OCI-M1 (cell line): ENCODE measurements at places on chromosomes 3 and 15.

DNA sequence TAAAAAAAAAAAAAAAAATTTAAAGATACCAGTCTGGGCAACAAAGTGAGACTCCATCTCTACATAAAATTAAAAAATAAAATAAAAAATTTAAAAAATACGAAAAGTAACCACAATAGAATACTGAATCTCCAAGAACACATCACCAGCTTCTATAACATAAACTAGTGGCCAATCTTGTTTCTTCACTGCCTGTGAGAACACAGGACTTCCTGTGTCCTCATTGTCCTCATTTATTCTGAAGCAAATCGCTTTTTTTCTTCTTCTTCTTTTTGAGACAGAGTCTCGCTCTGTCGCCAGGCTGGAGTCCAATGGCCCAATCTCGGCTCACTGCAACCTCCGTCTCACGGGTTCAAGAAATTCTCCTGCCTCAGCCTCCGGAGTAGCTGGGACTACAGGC is 28.6 kb upstream of the RAB7A start:
- DNase-seq: no peak

DNA sequence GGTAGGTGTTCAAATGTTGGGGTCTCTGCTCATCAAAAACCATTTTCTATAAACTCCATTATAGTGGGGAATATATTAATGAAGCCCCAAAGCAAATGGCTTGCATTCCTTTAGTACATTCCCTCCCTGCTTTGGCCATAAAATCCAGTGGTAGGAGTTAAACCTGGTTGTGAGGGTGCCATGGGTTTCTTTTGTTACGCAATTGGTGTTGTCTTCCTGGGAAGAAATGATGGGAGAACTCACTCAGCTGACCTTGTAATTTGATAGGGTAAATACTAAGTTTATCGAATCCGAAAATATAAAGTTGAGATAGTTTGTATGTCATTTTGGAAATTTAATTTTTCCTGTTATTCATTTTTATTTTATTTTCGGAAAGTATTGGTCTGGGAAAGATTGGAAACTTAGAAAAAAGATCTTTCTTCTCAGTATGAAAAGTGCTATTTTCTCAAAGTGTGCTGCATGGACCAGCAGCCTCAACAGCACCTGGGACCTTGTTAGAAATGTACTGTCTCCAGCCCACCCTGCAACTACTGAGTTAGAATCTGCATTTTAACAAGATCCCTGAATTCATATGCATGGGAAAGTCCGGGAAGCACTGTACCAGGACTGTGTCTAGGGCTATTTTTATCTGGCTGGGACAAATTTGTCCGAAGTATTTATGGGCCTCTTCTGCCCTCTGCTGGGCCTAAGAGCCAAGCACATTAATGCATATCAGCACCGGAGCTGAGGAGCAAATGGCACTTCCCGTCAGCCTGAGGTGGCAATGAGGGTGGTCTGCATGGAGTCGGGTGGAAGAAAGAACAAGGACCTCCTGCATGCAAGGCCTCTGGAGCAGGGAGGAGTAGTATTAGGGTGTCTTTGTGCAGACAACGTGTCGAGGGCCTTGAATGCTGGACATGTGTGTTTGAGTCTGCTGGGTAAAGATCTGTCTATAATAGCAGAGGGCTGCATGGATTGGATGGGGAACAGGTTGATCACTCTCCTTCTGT is 54.7 kb downstream of the FAM81A start:
- DNase-seq: peak; percentile 73

DNA sequence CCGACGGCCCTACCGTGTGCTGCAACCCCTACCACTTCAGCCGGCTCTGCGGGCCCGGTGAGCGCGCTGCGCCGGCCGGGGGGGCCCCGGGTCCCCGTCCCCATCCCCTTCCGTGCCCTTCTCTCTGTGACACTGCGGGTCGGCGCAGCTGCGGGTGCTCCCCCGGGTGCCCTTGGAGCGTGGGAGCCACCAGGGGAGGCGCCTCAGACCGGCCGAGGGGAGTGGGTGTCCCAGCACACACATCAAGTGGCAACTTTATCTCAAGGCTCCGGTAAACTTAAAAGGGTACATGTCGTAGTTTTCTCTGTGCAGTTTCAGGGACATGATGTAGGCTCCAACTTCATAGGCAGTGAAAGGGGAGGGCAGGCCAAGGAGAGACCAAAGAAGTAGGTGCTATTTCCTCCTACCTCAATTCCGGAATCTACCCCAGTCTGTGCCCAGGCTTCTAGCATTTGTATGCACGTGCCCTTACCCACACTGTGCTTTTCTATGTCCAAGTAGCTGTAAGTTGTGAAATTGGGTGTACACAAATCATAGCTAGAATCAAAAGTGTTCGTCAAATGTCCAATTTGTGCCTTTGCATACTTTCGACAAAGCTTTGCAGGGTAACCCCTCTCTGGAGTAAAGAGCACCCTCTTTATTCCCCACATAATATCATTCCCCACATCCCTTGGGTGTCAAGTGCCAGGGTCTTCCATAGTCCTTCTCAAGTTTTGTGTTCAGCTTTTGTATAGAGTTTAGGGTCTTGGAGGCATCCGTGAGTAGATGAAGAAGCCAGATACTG is 2.2 kb downstream of the SMAD6 start:
- peak; percentile 40 for DNase-seq

DNA sequence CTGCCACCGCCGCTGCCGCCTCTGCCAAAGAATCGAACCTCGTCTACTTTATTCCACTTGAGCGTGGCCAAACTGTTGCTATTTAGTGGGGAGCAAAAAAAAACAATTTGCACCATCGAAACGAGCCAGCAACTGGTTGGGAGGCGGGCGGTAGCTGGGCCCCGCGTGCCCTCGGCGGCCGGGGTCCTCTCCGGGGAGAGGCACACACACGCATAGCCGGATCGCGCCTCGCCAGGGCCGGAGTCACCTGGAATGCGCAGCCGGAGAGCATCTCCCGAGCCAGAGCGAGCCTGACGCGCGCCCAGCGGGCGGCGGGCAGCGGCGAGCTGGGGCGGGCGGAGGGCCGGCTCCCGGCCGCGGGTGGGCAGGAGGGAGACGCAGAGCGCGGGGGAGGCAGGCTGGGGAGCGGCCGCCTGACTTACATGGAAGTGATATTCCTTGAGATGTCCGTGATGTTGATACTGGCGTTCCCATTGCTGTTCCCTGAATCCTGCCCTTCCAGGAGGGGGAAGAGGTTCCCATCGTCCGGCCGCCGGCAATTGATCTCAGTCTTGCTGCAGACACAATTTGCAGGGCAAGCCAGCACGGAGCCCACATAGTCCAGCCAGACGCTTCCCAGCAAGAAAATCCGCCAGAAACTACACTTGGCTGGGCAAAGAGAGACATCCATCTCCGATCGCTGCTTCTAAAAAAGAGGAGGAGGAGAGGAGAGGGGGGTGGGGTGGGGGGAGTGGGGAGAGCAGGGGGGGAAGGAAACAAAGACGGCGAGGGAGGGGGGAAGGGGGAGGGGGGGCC is 858 bp downstream of the NTRK3 start:
- no peak for DNase-seq

GRCh38 chr3:140233702-140234101 is 298.7 kb downstream of the CLSTN2 start:
- DNase-seq: no peak

GRCh38 chr3:61269435-61269834 is 18.2 kb upstream of the FHIT start:
- DNase-seq: no peak

GRCh38 chr3:105944721-105945120 is 75.9 kb upstream of the CBLB start:
- DNase-seq: no peak

DNA sequence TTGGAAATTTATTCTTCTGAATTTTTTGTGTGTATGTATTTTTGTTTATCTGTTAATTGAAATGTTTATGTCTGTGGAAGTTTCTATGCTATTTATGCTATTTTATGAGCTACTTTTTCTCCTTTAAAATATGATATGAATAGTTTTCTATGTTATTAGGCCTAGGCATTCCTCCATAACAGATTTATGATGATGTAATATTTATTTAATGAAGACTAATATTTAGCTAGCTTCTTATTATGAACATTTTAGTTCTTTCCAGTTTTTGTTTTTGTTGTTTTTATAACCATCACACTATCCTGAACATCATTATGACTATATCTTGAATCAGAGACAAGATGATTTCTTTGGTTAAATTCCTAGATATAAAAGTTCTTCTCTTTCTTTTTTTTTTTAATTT is 70.7 kb downstream of the P2RY1 start:
- DNase-seq: no peak

DNA sequence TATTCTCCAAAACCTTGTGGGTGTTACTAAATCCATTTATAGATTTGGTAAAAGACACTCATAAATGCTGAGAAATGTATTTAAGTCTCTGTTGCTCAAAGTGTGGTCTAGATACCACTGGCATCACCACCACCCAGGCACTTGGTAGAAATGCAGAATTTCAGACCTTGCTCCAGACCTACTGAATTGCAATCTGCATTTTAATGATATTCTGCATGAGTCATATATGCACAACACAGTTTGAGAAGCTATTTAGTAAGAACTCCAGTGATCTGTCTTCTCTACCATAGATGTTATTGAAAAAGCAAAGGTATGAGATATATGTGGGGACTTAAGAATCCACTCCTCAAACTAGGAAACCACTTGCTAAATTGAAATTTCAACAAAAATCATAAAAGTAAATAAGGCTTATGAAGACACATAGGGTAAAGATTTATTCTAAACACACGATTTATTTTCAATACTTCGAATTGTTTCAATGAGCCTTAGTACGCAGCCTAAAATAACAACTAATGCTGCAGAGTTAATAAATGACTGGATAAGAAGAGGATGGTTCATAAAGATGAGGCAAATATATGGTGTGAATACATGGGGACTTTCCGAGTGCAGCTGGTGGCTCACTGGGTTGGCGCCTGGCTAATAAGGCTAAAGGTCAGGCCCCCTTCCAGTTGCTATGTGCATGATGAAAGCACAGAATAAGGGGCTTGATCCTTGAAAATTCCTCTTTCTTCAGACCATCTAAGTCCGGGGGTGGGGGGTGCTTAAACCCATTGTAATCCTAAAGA is 813.3 kb downstream of the NR2F2 start:
- DNase-seq: no peak

DNA sequence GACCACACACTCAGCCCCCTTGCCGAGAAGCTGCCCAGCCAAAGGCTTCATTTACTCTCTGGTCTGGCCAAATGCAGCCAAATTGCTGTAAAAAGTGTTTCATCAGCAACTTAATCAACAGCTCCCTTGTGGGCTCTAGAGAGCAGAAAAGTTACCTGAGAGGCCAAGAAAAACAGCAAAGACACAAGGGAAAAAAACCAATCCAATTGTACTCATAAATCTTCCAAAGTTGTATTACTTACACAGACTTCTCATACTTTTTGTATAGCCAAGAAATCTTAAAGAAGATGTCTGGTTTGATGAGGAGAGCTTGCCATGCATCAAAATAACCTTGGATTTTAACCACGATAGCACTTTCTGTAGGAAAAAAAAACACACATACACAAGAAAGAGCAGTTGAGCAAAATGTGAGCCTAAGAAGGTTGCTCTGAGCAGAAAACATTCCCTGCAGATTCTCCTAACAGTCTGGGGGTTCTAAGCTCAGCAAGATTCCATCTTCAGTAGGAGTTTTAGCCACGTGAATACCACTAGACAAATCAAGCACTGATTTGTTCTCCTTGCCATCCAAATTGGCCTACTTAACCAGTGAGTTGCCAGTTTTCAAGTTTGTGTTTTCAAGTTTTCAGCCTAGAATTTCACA is 120.0 kb downstream of the CYP19A1 start:
- no peak for DNase-seq

DNA sequence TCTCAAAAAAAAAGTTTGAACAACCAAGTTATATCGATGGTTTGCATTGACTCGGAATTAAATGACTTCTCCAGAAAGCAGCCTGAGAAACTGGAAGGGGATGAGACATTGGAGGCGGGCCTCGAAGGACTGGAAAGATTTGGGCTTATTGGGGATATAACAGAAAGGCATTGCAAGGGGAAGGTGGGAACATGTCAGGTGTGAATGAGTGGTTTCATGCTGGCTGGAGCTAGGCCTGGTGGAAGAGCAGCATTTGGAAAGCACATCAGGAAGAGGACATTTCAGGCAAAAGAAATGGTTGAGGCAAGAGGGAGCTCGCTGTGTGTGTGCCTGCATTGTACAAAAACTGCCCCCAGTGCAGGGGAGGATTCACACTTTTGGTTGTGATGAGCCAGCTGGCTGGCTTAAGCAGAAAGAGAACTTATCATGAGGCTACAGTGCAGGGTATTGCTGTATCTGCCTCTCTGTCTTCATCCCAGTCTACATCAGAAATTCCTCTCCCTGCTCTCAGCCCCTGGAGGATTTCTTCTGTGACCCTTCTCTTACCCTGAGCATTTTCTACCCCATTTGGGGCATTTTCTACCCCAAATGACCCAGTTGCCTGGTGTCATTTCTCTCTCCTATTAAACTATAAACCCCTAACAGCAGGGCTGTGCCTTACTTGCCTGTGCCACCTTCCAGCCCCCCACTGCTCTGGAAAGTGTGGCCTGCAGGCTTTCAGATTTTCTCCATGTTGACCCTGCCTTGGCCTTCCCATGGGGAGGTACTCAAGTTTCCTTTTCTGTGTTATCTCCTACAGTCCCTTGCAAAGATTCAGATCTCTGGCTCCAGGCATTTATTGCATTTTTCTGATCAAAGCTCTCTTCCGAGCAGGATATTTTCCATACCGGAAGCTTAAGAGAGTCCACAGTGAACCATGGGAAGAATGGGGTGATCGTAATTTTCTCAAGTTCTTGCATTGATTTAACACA is 64.4 kb upstream of the FLNB start:
- no peak for DNase-seq

DNA sequence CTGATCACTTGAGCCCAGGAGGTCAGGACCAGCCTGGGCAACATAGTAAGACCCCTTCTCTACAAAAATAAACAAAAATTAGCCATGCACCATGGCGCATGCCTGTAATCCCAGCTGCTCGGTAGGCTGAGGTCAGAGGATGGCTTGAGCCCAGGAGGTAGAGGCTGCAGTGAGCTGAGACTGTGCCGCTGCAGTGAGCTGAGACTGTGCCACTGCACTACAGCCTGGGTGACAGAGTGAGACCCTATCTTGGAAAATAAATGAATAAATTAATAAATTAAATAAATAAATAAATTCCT is 10.8 kb downstream of the SHISA5 start:
- DNase-seq: no peak

DNA sequence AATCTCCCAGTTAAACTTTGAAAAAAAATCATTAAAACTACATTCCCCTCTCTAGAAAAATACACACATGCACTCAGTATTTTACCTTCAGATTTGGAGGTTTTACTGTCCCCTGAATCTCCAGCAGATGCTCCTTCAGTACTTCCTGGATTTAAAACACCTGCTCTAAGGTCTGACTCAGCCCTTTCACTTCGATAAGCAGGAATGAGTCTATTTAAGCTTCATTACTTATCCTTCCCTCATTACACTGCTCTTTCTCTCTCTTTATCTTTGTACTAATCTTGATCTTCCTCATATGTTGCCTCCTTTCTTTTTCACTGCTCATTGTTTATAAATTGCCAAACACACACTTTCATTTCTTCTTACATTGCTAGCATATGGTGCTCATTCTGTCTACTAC is 443.9 kb downstream of the DIPK2A start:
- peak; percentile 17 for DNase-seq

DNA sequence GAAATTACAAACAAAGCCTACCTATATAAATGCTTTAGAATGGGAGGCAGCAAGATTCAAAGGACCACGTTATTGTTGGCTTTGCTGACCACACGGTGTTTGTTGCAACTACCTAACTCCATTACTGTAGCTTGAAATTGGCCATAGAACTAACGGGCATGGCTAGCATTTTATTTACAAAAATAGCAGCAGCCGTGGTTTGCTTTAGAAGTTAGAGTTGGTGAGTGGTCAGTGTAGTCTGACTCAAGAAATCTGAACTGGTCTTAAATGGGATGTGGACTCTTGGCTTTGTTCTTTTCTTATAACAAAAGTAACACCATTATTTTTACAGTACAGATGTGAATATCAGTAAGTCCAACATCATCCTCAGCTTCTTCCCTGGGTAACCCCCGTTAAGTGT is 10.6 kb downstream of the ATP1B3 start:
- DNase-seq: no peak
